ENCODE measurements at places on chromosomes 3 and 15.

GRCh38 chr3:112640276-112640929 is 540 bp downstream of the CCDC80 start:
- no peak for DNase-seq

GRCh38 chr3:49653621-49654020 is 20.5 kb upstream of the APEH start:
- no peak for DNase-seq

DNA sequence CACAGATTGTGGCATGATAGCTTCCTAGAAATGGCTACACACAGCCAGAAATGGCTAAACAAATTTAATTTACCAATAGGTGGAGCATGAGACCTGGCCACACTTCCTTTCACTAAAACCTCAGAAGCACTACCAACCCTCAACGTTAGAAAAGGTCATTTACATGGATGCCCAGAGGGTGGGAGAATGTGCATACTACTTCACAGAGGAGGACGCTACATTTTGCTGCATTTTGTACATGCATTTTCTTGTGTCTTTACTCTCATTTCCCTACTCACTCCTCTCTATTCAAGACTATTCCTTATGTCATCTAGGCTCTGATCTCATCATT is 40.1 kb downstream of the C2CD4B start:
- no peak for DNase-seq

GRCh38 chr3:178406206-178406605 is 130.0 kb upstream of the KCNMB2 start:
- DNase-seq: no peak

GRCh38 chr3:105997800-105998526 is 129.2 kb upstream of the CBLB start:
- no peak for DNase-seq

All from activated naive CD4-positive, alpha-beta T cell treated with Interleukin-2 at 50 U/mL for 16 hours (primary cell).